NCI-H345 (cell line): ENCODE measurements at places on chromosomes 3 and 15.
A peak's percentile ranks its signal among the peaks of the same experiment; 100 is the strongest.

DNA sequence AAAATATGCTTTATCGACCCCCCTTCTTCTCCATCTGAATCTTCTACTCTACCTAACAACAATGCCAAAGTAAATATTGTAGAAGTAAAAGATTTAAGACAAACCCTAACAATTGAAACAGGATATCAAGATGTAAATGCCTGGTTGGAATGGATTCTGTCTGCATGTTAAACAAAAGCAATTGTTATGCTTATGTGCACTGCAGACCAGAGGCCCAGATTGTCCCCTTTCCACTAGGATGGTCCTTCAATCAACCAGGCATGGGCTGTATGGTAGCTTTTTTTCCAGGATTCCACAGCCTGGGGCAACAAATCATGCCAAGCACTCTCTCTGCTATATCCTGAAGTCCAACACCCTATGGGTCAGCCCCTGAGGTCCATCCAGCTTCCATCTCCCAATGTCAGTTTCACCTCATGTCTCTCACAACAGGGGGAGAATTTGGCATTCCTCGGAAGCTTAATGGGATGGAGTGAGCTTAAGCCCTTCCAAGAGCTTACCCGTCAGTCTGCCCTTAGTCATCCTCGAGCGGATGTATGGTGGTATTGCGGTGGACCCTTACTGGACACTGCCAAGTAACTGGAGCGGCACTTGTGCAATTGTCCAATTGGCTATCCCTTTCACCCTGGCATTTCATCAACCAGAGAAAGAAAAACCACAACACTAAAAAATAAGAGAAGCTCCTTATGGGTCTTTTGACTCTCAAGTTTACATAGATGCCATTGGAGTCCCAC is 36.2 kb downstream of the ZNF589 start:
- DNase-seq = no peak

- no peak for DNase-seq
Measured at GRCh38 chr3:37474901-37475331, 300.5 kb upstream of the LRRFIP2 start.

DNA sequence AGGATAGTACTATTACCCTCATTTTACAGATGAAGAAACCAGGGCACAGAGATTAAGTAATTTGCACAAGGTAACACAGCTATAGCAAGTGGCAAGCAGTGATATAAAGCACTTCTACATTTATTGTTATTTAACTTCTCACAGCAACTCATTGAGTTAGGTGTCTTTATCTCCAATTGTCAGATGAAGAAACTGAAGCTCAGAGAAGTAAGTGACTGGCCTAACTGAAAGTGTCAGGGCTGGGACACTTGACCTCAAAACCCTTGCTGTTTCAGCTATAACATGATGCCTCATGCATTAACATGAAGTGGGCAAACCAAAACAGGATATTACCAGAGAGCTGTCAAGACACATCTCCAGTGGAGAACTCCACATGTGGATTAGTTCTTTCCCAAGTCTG is 65.8 kb upstream of the LEKR1 start:
- no peak for DNase-seq

- peak; percentile 56 for DNase-seq
Measured at GRCh38 chr3:32510075-32510724, 7.5 kb upstream of the CMTM6 start.

GRCh38 chr3:192992361-192992760 is 74.7 kb upstream of the MB21D2 start:
- no peak for DNase-seq

DNA sequence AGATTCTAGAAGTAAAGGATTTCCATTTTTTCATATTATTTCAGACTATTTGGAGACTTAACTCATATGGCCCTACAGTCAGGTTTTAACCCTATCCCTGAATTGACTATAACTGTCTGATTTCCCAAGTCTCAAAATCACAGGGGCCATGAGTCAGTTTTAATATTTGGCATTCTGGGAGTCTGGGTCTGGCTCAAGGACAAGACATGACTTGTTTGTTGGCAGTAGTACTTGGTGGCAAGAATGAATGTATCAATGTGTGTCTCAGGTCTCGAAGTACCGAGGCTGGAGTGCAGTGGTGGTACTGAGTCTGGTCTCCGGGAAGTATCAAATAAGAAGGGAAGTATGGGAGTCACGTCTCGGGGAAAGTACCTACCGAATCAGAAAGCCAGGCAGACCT is 10.8 kb downstream of the UMPS start:
- DNase-seq = no peak

- no peak for DNase-seq
Measured at GRCh38 chr3:187958432-187959003, 195.4 kb upstream of the LPP start.

- no peak for DNase-seq
Measured at GRCh38 chr3:82186017-82186416, 424.6 kb upstream of the GBE1 start.

GRCh38 chr15:42491539-42492225 is 741 bp upstream of the ZNF106 start:
- DNase-seq = no peak

- DNase-seq = peak; percentile 78
Measured at GRCh38 chr3:126083913-126084767, at the start of gene SLC41A3. Gene SLC41A3, minus strand, starts transcription at chr3:126084124. Its CDS starts 15,905 bp downstream, at chr3:126068219.

DNA sequence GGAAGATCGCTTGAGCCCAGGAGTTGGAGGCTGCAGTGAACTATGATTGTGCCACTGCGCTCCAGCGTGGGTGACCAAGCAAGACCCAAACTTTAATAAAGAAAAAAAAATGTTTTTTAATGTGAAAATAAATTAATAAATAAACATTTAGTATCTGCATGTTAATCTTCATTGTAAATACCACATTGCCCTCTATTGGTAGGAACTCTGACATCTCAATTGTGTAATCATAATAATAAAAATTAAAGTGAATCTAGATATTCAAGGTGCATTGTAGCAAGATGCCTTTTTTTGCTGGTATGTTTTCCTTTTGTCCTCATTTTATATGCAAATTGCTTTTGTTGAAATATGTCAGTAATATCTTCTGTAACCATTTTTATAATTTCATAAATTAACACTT is 95.0 kb upstream of the LIMD1 start:
- DNase-seq = peak; percentile 12

DNA sequence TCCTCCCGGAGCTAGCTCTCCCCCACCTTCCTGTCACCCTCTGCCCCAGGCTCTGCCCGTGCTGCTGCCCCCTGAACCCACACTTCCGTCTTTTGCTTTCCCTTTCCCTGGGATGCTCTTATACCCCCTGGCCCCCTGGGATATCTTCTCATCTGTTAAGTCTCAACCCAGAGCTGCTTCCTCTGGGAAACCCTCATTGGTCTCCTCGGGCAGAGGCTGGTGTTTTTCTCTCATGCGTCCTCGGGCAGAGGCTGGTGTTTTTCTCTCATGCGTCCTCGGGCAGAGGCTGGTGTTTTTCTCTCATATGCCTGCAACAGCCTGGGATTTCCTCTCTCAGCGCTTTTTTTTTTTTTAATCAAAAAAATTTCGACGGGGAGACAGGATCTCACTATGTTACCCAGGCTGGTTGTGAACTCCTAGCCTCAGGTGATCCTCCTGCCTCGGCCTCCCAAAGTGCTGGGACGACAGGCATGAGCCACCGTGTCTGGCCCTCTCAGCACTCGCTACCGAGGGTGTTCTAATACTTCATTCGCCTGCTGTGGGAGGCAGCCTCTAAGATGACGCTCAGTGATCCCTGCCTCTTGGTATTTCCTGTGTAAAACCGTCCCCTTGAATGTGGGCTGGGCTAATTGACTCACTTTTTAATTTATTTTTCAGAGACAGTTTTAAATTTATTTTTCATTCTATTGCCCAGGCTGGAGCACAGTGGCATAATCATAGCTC is 62.7 kb upstream of the TFRC start:
- DNase-seq = no peak

DNA sequence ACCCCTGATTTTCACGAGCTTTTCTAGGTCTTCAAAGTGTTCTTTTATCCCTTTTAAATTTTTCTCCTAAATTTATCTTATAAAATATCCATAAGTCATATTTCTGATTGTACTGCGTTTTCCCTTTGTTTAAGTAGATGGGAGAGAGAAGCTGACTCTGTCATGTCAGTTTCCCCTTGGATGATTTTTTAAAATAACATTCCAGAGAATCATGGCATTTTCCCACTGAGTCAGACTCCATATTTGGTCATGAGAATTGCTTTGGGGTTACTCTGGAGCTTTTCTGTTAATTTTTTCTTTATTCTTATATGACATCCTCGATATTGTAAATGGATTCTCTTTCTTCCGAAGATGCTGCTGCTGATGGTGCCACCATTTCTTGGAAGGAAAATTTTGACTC is 28.6 kb upstream of the UMPS start:
- no peak for DNase-seq

DNA sequence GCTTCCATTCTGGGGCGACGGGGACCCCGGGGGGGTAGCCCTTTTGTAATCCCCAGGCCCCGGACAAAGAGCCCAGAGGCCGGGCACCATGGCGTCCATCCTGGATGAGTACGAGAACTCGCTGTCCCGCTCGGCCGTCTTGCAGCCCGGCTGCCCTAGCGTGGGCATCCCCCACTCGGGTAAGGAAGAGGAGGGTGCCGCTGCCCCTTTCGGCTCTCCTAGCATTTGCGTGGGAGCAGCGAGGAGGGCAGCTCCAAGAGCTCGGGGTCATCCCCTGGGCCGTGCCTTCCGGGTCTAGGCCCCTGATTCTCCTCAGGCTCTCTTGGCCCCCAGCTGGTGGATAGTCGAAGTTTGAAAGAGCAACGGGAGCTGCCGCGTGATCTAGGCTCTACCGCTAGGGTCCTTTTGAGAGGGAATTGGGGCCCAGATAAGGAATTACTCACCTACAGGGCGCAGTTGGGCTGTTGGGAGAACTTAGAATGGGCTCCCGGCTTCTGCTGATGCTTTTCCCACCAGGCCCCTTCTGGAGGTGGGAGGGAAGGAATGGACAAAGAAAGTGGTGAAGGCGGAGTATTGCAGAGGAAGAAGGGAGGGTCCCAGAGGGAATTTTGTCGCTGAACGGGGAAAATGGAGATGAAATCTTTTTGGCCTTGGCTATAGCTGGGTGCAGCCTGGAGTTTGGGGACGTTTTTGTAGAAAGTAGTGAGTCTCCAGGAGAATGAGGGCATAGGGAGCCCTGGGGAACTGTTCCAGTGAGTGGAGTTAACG is 615 bp downstream of the VPS18 start:
- DNase-seq = peak; percentile 33

DNA sequence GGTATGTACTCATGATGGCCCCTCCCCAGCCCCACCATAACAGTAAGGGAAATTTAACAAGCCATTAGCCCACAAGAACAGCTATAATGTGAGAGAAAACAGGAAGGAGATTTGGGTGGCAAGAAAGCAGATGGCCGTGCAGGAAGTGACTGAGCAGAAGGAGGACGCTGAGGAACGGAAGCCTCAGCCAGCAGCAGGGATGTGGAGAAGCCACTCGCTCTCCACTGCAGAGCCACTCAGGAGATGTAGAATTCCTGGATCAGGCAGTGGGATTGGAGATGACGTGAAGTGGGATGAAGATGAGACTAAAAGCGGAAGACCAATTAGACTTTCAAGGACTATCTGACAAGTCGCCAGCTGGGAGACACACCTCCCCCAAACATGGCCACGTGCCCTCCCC is 31.2 kb downstream of the PRR23E start:
- DNase-seq = no peak

DNA sequence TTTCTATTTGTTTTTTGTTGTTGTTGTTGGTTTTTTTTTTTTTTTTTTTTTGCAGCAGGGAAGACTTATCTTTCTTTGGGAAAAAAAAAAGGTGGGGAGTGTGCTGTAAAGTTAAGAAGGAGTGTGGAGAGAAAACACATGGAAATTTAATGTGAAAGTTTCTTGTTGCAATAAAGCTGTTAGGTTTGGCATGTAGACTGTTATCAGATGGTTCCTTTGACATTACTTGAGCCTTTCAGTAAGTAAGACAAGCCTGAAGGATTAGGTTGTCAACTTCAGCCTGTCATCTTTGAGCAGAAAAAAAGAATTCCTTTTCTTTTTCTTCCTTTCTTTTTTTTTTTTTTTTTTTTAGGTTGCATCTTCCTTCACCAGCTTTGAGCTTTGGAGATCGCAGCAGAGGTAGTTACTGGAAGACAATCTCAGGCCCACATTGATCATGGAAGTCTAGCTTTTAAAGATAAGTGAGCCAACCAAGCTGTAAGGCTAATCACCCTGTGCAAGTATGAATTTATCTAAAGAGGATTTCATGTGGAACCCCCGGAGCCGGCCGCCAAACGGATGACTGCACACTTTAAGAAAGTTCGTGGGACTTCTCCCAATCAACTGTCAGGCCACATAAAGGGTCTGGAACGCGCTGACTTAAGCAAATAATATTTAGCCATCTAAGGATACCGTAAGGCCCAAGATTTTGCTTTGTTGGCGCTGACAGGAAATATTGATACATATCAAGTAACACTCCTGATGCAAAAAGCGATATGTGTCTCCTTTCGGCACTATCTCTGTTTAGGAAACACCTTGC is 1040.1 kb upstream of the NR2F2 start:
- DNase-seq = no peak

- DNase-seq = no peak
Measured at GRCh38 chr3:175601521-175601920, 742.4 kb downstream of the NAALADL2 start.

DNA sequence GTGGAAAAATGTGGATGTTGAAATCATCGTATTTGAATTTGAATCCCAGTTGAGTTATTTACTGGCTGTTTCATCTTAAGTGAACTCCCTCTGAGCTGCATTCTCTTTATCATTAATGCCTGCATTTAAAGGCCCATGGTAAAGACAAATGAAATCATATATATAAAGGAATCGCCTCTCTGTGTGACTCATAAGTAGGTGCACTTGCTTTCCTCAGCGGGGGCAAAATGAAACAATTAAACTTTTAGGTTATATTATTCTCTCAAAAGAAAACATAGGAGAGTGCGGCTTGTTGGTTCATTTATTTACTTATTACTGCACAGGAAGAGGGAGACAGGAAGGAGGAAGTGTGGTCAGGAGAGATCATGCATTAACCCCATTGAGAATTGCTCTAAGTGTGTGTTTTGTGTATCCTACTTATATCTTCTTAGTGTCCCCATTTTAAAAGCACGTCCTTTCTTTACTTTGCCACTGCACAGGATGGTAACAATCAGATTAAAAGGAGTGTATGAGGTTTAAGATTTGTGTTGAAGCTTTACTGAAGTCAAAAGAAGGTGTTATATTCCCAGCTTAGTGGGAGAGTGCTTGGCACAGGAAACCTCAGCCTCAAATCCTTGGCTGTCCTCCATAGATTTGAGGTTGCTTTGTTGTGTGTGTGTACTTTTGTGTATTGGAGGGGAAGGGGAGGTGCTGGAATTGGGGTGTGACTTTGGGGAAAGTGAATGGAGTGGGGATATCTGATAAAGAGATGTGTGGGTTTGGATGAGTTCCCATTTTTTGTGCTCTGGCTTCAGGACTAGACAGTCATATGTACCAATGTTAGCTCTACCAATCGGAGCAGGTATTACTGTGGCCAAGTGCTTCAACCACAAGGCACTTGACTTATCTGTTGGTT is 595.8 kb upstream of the NR2F2 start:
- no peak for DNase-seq

DNA sequence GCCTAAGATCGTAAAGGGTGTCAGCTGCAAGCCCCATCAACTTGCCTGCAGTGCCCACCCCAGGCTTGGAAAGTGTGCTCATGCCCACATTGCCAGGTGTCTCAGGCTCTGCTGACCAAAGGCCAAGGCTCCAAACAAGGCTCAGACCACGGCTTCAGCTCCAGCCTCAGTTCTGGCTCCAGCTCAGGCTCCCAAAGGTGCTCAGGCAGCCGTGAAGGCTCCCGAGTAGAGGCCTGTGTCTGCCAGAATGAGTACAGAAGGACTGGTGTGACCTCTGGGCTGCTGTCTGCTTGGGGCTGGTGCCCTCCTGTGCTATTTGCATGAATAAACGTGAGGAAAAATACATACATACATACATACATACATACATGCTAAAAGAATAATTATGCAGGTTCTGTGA is 27.9 kb upstream of the UACA start:
- DNase-seq = no peak
